Transverse colon (tissue), 4 donors: ENCODE measurements at places on chromosomes 4 and X.

- no peak for DNase-seq
These were observed 37.9 kb upstream of the SORBS2 start for GRCh38 chr4:185849664-185850550.

GRCh38 chr4:128288689-128289106, 1.1 kb upstream of the PGRMC2 start:
- DNase-seq, result peak; percentile 30

DNA sequence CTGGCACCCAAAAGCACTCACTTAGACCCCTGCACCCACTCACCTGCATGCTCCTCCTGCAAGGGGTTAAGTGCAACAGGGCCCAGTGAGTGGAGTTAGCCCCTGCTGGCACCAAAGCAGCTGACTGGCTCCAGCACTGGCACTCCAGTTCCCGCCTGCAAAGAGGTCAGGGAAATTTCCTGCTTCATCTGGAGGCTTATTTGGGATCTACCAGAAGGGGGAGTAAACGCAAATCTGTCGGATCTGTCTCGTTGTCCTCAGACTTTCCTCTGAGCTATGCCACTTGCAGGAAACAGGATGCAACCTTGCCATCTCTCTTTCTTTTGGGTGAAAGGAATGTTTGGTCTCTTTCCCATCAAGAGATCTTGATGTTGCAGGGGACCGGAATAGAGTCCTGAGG, 435.6 kb downstream of the PCDH10 start:
- no peak for DNase-seq

GRCh38 chr4:86661006-86661405, 66.9 kb downstream of the PTPN13 start:
- no peak for DNase-seq

DNA sequence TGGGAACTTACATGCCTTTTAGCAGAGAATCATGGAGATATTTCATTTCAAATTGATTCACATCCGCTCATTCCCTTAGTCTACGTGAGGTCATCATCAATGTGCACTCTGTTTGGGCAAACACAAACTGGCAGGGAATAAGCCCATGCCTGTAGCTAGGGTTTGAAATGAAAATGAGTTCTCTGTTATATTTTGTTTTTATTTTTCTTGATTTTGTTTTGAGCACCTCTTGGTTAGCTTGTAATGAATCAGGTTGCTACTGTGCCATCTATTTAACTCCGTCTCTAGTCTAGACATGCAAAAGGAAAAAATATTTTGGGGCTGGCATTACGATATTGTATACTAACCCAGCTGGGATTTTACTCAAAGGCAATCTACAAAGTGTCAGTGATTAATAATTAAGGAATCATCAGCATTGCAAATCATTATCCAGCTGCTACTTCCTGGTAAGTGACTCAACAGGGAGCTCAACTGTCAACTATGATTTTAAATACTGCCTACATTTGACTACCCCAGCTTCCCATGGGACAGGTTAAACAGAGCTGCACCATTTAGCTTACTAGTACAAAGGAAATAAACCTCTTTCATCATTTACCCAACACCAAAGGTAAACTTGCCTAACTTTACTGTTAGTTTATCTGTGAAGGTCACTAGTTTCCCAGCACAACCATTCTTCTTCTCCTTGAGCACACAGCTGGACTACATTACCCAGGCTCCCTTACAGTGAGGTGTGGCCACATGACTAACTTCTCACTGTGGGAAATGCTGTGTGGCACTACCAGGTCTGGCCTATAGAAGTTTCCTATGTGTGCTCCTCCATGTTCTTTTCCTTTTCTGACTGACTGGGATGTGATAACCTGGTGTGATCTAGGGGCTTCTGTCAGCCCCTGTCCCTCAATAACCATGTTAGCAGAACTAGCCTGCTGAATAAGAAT, 21.2 kb upstream of the TRPC5OS start:
- DNase-seq, result no peak

DNA sequence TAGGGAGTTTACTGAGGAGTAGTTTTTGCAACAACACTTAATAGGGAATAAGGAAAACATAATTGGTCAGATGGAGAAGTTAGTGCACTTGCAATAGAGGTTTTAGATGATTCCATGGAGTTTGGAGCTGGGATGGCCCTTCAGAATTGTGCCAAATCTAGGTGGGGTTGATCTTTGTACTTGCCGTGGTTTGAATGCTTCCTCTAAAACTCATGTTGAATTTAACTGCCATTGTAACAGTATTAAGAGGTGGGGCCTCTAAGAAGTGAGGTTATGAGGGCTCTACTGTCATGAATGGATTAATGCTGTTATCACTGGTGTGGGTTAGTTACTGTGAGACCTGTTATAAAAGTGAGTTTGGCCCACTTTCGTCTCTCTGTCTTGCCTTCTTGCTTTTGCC, 94.4 kb upstream of the BOD1L1 start:
- no peak for DNase-seq

DNA sequence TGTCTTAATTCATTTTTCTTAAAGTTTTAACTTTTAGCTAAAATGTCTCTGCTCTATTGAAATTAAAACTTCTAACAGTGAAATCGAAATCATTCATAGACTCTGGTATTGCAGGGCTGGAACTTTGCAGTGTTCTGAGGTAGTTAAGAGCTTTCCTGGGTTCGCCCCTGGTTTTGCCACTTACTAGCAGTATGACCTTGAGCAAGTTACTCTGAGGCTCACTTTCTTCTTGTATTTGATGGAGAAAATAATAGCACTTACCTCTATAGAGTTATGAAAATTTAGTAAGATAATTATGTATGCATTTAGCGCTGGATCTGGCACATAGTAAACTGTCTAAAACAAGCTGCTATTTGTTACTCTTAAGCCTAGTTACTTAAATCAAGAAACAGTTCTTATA, 1.7 kb downstream of the SLAIN2 start:
- DNase-seq, result no peak

DNA sequence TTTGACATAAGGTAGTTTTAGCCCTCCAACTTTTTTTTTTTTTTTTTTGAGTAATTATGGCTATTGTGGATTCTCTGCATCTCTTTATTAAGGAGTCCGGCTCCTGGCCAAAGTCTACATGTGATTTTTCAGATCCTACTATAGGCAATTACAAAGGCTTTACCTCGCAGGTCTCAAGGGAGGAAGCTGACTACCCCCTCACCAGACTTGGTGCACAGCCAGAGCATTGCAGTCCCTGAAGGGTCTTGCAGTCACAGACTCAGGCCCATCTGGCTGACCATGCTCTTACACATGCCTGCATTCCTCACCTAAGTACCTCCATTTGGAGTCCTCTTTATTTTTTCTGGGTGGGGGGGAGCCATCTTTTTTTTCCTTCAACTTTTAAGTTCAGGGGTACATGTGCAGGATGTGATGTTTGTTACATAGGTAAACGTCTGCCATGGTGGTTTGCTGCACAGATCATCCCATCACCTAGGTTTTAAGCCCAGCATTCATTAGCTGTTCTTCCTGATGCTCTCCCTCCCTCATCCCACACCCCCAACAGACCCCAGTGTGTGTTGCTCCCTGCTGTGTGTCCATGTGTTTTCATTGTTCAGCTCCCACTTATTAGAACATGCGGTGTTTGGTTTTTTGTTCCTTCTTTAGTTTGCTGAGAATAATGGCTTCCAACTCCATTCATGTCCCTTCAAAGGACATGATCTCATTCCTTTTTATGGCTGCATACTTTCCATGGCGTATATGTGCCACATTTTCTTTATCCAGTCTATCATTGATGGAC, 88.4 kb upstream of the STIM2 start:
- DNase-seq, result no peak

DNA sequence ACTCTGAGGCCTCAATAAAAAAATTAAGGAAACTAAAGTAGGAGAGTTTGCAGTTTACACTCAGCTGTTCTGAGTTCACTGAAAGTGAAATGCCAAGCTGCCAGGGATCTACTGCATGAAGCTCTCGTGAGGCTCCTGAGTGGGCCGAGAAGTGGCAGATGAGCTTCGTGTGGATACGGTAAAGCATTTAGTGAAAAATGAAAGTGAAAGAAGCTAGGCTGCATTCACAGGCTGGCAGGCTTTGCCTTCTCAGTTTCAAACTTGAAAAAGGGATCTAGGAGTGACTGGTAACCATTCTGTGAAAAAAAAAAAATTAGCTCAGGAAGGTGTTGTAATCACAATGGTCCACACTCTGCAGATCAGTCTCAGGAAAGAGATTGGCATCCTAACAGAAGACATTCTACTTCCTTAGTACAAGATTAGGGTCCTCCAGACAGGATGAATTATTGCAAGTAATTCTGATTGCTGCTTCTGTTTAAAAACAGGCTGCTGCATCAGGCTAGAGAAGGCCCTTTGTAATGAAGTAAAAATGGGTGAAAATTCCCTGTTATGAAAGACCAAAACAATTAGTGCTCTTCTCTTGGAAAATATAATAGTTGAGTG, 679.9 kb downstream of the RPA4 start:
- DNase-seq, result peak; percentile 41

GRCh38 chrX:131704136-131704695, 160.3 kb downstream of the OR13H1 start:
- peak; percentile 93 for DNase-seq

DNA sequence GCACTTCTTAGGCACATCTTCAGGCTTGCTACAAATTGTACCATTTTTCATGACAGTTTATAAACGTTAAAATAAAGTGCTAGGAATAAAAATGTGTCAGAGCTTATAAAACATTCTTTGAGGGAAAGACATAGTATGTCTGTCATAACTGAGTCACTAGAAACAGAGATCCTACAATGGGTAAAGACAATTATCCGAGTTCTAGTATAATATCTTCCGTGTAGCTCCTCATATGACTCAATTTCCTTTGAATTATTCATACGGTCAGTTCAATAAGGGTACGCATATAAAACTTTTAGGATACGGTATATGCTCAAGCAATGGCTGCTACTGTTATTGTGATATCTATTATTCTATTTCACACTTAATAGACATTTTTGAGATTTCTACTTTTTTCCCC, 349.1 kb downstream of the PCDH10 start:
- no peak for DNase-seq

GRCh38 chr4:76830964-76831703, 66.8 kb downstream of the SOWAHB start:
- DNase-seq, result peak; percentile 79

DNA sequence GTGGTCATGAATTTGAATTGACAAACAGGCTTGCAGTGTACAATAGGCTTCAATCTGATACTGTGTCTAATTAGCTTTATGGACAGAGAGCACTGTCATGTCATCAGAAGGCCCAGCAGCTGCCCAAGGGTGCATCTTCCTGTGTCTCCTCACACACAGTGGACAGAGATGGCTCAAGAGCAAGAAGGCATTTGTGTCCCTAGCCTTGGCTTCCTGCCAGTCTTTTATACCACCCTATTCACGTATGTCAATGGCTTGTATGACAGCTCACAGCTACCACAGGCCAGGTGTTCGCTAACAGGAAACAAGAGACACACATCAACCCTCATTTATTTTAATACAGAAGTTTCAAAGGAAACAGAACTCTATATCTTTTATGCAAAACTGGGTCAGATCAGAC, 874.0 kb upstream of the AGA start:
- peak; percentile 35 for DNase-seq

GRCh38 chr4:178612733-178613132, 1170.5 kb upstream of the AGA start:
- DNase-seq, result no peak

DNA sequence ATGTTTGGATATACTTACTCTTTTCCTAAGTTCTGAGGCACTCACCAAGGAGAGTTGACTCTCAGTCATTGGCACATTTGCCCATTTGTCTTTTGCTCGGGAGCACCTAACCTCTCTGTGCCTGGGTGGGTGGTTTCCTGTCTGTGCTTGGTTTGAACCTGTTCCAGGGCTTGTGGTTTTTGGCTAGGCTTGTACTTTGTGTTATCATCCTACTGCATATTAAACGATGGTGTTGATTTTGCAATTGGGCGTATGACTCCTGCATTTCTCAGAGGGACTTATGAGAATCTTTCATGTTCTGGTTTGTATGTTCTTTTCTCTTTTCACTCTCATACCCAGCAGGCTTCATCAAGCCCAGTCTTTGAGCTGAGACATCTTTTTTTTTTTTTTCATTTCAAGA, 161.7 kb downstream of the BTC start:
- DNase-seq, result peak; percentile 24

GRCh38 chr4:129355031-129355430, 259.1 kb downstream of the C4orf33 start:
- no peak for DNase-seq

GRCh38 chr4:169225058-169225751, 45.6 kb downstream of the SH3RF1 start:
- DNase-seq, result no peak

GRCh38 chr4:158033416-158034120, 139.3 kb downstream of the GASK1B start:
- no peak for DNase-seq

DNA sequence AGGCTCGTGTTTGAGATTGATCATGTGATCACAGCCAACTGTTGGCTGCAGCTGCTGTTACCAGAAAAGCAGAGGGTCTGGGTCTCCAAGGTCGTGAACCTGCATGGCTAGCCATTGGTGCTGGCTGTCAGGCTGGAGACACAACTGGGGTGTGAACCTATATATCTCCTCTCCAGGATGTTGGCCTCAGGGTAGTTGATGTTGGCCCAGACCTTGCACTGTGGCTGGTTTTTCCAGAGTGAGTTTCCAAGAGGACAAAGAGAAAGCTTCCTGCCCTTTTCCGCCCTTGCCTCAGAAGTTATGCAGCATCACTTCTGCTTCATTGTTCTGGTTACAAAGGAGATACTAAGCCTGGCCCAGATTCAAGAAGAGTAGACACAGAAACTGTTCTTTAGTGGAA, 607.8 kb upstream of the HS3ST1 start:
- DNase-seq, result no peak
